ENCODE measurements at places on chromosomes 4 and X. TPM values are rescaled to one million over a fixed set of nuclear protein-coding genes. Genes with fewer than 3 reads are reported as not detected.

Gene TSPAN6
- total RNA-seq: 7.2 TPM

DNA sequence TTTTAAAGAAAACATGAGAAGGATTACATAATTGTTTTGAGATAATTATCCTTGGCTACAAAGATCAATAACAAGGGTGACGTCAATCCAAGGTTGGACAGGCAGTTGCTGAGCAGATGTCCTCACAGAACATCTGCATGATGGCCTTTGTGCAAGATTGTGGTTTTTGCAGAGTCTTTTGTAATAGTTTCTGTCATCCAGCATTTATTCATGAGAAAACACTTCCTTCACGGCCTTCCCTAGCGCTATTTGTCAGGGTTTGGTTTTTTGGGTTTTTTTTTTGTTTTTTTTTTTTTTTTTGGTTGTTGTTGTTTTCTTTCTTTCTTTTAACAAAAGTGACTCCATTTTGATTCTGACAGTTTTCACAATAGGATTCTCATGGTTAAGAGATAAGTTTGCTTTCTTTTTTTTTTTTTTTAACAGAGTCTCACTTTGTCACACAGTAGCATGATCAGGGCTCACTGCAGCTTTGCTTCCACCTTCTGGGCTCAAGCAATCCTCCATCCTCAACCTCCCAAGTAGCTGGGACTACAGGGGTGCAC is 31.5 kb upstream of the ELF2 start:
- no peak for DNase-seq

- DNase-seq: no peak
Observed at GRCh38 chr4:42906891-42907759, 14.6 kb downstream of the GRXCR1 start.

- DNase-seq: no peak
Observed at GRCh38 chr4:171130256-171130801, 682.9 kb upstream of the GALNTL6 start.

GRCh38 chr4:112888622-112889021 is 160.8 kb upstream of the ANK2 start:
- DNase-seq: no peak

GRCh38 chr4:150577796-150578195 is 4.2 kb upstream of the MAB21L2 start:
- no peak for DNase-seq
